Kasumi-1 (cell line): ENCODE measurements at places on chromosomes 7 and 10.
A peak's percentile ranks its signal among the peaks of the same experiment; 100 is the strongest.

DNA sequence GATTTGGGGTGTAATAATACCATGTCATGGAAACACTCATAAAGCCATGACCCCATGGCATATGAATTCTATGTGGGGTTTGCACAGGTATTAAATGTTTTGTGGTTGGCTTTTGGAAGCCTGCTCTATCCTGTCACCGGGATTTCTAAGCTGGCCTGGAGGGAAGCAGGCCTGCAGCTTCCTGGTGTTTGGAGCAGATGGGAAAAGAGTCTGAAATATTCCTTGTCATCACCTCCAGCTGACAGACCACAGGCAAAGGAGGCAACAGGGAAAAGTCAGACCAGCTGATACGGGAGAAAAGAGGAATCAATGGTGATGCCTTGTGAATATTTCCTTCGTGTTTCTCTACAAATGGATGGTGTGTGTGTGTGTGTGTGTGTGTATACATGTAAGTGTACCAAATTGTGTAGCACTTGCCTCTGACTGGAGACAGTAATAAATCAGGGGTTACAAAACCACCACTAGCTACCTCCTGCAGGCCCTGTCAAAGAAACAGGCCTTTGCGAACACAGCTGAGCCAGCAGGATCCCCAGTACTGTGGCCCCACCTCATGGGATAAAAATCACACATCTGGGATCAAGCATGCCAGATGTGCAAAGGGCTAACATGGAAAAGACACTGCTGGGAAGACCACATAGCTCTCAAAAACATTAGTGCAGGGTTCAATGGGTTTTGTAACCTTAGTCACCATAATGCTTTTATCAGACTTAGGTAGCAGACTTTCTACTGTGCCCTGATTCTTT, 120.8 kb upstream of the HPS1 start:
- DNase-seq = no peak

DNA sequence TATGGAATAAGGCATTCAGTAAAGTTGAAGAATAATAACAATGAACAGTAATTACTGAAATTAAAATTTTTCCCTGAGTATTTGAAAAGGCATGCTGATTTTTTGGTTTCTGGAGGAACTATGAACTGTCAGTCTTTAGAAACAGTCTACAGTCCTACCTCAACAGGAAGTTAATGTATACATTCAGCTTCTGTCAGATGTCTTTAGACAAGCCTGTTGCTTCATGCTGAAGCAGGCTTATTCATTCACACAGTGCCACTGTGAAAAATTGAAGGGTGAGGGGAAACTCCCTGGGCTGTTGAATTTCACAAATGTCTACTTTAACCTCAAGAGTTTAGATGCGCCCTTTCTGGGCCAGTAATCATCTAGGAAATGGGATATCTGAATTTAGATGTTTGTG, 3.5 kb downstream of the NRF1 start:
- DNase-seq = peak; percentile 79

DNA sequence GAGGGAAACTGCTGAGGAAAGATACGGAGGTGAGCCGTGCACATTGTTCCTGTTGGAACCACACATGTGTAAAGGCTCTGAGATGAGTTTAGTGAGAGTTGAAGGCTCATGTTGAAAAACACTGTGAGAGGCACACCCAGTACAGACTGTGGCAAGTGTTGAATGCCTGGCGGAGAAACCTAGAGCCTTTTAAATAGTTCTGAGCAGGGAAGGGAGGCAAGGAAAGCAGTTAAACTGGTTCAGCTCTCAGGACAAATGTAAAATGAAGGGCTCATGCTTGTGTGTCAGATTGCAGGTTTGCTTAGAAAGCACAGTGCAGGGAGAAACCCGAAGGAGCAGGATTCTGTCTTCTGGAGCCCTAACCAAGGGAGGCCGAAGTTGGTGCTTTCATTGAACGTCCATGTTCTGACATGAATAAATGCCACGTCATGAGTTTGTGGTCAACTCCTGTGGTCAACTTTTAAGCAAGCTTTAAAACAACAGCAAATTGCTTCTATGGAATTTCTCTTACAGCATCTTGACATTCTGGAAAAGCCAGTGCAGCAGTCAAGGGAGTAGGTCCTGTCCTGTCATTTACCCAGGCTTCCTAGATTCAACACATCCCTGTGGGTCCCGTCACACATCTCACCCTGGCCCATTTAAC, 650.9 kb upstream of the GALNT17 start:
- DNase-seq = no peak

DNA sequence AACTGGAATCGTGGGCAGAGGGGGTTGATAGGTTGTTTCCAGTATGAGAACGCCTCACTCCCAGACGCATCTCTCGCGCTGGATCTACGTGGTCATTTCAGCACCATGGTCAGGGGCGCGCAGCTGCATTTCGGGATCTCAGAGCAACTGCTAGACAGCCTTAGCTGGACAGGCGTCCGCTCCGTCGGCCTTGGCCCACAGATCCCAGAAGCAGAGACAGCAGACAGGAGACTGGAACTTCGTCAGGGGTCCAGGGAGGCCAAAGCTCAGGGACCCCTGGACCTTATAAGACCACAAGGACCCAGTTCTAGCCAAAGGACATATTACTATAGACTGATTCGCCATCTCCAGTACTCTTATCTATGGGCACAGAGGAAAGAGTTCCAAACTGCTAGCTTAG, 5.3 kb downstream of the NEUROG3 start:
- no peak for DNase-seq

- peak; percentile 97 for DNase-seq
Observed at GRCh38 chr10:48199580-48200377, 74.7 kb downstream of the FRMPD2 start.

DNA sequence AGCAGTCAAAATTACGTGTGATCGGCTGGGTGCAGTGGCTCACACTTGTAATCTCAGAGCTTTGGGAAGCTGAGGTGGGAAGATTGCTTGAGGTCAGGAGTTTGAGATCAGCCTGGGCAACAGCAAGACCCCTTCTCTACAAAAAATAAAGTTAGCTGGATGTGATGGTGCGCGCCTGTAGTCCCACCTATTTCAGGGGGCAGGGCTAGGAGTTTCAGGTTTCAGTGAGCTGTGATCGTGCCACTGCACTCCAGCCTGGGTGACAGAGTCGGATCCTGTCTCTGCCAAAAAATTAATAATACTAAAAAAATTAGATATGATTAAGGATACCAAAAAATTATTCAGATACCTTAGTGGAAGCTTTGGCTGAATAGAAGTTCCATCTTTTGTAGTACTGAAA, 136.4 kb downstream of the SDK1 start:
- no peak for DNase-seq

DNA sequence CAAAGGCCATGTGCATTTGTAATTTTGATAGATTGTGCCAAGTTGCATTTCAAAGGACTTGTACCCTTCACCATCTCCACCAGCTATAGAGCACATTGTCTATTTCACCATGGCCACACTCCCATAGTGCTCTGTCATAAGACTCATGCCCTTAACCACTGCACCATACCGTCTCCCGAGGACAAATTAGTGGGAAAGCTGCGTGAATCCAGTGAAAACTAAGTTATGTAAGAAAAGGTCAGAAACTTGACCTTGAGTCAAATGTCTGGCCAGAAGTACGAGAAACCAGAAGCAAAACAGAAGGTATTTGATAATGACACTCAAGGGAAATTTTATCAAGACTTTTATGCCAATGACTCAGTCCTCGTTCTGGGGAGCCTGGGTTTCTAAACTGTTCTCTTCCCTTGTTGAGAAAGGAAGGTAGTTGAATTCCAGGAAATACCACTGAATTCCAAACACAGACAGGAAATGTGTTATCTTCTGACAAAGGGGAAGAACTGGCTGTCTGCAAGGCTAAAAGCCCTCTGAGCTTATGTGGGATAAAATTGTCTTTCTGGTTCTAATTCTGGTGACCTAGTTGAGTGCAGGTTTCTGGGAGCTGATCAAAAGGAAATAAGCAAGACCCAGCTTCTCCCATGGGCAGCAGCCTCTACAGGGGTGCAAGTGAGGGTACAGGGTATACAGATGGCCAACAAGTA, 49.7 kb downstream of the CDK1 start:
- peak; percentile 35 for DNase-seq

- DNase-seq = peak; percentile 38
Observed at GRCh38 chr10:74439213-74439612, 288.2 kb downstream of the ADK start.
